ENCODE measurements at places on chromosomes 12 and 14.

DNA sequence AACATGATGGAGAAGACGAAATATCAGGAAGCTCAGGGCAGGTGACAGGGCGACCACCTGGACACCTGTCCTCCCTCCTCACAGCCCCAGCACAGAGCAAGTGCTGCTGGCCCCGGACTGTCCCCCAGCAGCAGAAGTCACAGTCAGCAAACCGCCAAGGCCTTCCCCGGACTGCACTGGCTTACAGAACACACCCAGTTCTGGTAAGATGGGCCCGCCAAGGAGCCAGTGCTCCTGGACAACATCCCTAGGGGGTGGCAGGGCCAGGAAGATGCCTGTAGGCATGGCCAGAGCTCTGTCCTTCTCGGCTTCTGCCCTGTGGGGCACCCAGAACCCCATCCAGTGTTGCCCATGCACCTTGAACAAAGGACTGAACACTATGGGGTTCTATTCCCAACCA lies 77.9 kb downstream of the BCL11B start:
- DNase-seq: no peak

DNA sequence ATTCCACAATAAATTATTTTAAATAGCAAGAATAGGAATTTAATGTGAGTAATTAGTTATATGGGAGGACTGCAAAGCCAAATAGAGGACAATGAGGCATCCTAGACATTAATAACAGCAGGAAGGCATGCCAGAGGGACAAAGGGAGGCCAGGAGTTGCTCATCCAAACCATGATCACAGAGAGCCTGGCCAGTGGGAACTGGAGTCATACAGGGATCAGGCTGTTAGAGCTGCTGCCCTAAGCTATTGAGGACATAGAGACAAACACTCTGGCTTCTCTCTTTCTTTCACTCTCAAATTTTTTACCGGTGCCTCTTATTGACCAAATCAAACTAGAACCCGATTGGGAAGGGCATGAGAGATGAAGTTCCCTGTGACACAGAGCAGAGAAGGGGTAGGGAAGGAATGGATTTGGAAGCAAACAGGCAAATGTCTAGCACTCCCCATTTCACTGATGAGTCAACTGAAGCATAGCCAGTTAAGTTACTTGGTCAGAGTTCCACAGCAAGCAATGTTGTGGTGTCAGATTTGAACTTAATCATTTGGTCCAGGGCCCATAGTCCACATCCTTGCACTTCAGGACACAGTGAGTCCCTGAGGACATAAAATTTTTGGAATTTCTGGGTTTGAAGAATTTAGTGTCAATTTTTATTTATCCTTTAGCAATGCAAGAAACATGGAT lies 17.9 kb upstream of the CFAP54 start:
- DNase-seq: no peak

GRCh38 chr14:61385002-61385685 lies 63.8 kb downstream of the PRKCH start:
- no peak for DNase-seq

- no peak for DNase-seq
These were observed 629.3 kb downstream of the DIO2 start for GRCh38 chr14:79581912-79582576.

DNA sequence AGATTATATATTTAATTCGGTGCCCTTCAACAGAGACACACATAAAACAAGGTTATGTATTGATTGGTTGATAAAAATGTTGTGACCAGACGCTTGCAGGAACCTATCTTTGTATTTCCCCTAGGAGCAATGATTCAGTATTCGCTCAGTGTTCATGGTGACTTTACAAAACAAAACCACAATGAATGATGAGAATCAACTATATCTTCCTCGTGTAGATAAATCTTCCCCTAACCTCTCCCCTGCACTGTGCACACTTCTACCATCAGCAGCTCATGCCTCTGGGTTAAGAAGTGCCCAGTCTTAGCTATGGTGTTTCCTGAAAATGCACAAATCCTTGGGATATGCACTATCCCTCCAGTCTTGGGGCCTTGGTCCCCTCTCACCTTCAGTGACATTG lies 16.3 kb downstream of the RIN3 start:
- no peak for DNase-seq
